Right cardiac atrium (tissue), 5 donors: ENCODE measurements at places on chromosomes 12 and 14.
A peak's percentile ranks its signal among the peaks of the same experiment; 100 is the strongest.

DNA sequence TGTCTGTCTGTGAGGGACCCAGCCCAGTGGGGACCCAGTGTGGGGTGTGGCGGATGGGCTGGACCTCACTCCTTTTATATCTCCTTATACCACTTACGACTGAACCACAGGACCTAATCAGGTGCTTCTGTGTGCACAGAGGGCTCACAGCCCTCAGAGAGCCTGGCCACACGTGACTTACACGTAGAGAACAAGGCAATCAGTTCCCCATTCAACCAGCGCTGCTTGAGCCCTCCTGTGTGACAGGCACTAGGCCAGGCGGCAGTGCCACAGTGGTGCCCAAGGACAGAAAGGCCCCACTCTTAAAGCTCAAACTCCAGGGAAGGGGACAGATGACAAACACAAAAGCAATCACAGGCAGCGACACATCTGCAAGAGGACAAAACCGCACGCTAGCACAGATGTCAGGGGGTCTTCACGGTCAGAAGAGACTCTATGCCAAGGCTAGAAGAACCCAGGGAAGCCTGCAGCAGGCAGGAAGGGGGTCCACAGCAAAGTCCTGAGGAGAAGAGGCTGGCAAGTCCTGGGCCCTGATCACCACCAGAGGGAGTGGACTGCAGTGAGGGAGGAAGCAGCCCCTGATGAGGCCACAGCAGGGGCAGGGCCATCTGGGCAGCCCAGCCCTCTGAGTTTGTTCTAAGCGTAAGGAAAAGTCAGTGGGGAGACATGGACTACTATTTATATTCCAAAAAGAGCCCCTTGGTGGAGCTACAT is 39.3 kb downstream of the SETD3 start:
- DNase-seq = no peak

GRCh38 chr14:48616931-48617330 is 941.5 kb upstream of the MDGA2 start:
- no peak for DNase-seq

GRCh38 chr12:122867691-122868461 is 28.0 kb downstream of the VPS37B start:
- peak; percentile 84 for DNase-seq

DNA sequence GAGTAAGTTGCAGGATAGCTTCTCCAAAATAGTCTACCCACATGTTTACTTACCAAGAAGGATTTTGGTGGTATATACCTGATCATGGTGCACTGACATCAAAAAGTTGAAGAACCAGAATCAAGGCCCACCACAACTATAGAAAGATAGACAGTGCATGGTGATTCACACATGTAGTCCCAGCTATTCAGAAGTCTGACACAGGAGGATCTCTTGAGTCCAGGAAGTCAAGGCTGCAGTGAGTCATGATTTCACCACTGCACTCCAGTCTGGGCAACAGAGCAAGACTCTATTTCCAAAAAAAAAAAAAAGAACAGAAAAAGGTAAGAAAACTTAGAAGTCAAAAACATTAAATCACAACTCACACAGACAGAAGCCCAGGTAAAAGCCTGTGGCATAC is 422.2 kb upstream of the FOXG1 start:
- DNase-seq = no peak

DNA sequence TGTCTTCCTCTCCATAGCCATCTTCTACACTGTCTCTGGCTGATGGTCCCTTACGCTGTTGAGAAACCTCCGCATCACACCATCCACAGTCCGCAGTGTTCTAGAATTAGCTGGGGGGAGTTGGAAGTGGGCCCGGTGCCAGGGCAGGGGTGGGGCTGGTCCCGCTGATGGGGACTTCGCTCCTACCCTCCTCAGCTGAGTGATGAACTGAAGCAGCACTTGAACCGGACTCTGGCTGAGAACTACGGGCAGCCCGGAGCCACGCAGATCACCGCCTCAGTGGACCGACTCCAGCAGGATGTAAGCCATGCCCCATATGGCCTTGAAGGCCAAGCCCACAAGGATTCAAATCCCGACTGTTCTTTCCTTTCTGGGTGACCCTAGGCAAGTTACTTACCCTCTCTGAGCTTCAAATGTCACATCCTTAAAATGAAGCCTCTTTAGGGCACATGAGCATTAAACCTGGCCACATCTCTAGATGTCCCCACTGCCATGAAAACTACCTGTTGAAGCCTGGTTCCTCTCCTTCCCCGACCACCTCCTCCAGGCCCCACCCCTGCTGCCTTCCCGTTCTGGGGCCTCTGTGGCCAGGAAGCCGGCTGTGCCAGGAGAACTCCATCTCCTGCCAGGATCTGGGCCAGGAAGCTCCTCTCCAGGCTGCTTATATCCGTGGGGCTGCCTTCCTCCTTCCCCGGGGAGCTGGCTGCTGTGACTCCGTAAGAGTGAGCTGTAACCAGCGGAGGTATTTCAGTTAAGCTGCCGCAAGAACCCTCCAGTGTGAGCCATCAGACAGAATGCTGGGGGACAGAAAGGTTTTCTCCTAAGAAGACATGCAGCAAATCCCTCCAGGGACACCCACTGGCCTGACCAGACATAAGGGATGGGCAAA is 53.1 kb downstream of the TSPAN11 start:
- no peak for DNase-seq

- peak; percentile 17 for DNase-seq
Observed at GRCh38 chr12:132395192-132395907, 66.0 kb upstream of the GALNT9 start.

DNA sequence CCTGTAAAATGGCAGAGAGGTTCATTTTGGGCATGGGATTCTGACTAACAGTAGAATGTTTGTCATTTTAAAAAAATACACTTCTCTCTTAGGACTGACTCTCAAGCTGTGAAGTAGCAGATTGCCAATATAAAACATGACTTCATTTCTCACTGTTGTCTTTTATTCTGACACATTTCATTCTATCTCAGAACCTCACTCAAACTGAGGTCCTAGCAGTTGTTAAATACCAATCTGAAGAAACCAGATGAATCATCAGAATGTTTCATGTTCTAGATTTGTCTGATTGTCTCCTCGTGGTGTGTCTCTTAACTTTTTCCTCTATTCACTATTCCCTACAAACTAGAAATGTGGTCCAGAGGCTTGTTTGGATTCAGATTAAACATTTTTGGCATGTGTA is 276.5 kb upstream of the NPAS3 start:
- no peak for DNase-seq

- DNase-seq = no peak
Observed at GRCh38 chr12:6192604-6193380, 7.4 kb upstream of the CD9 start.

GRCh38 chr14:98144964-98145363 is 1127.0 kb downstream of the BCL11B start:
- no peak for DNase-seq

DNA sequence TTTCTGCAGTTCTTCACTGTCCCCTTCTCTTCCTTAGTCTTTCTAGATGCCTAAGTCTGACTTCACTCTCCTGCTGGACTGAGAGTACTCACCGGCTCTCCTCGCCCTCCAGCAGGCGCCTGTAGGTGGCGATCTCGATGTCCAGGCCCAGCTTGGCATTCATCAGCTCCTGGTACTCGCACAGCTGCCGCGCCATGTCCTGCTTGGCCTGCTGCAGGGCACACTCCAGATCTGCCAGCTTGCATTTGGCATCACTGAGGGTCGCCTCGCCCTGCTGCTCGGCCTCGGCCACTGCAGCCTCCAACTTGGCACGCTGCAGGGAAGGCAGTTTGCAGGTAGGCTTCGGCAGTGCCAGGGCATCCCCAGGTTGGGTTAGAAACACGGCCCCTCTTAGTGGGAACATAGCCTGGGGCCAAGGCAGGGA is 5.2 kb downstream of the KRT84 start:
- peak; percentile 69 for DNase-seq
